Stimulated activated CD8-positive, alpha-beta memory T cell treated with anti-CD3 and anti-CD28 coated beads, Interleukin-12 subunit alpha, Interleukin-12 subunit beta, amount 100 ng/mL, for 1 hour (primary cell): ENCODE measurements at places on chromosomes 6 and 20.

DNA sequence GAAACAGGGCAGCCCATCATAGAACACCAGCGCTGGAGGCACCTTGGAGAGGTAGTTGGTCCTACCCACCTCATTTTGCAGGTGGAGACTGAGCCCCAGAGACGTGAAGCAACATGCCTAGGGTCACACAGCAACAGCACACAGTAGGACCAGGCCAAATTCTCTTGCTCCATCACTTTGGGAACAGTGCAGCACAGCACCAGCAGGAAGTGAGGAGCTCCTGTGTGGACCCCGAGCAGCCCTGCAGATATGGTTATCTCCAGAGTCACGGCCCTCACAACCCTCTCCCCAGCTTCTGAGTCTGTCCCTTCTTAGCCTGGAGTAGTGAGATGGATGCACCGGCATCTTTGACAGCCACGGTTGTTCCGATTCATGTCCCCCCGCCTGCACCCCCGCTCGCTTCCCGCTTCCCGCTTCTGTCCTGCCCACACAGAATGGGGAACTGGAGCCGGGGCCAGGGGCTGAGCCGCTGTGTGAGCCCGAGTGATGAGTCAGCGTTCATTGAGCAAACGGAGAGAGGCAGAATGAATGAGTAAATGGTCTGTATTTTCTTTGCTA lies 72.6 kb upstream of the DUSP22 start:
- DNase-seq = no peak

DNA sequence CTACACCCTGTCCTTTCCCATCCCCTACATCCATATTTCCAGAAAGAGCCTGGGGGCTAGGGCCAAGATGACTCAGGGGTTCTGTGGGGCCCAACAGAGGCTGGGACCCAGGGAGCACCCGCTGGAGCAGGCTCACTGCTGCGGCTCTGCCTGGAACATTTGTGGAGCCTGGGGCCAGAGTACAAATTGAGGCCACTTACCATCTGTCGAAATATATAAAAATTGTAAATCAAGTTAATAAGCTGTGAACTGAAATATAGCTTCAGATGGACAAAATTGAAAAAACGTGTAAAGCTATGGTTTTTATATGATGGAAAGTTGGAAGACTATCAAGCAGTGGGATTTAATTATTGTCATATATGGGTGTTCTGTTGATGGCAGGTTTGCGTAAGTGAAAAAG lies 82.9 kb upstream of the ATXN1 start:
- DNase-seq = no peak

GRCh38 chr6:53360093-53360912 lies 11.6 kb upstream of the ELOVL5 start:
- DNase-seq = no peak

- no peak for DNase-seq
These were observed 40.0 kb downstream of the CYP39A1 start for GRCh38 chr6:46612645-46613044.

DNA sequence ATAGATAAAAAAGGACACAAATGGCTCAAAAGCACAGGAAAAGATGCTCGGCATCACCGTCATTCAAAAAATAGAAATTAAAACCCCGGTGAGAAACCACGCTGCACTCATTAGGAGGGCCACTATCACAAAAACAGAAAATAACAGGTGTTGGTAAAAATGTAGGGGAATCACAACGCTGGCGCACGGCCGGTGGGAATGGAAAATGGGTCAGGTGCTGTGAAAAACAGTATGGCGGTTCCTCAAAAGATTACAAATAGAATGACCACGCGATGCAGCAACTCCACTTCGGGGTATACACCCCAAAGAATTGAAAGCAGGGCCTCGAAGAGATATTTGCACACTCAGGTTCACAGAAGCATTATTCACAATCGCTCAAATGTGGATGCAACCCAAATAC lies 28.3 kb downstream of the NPEPL1 start:
- DNase-seq = no peak

DNA sequence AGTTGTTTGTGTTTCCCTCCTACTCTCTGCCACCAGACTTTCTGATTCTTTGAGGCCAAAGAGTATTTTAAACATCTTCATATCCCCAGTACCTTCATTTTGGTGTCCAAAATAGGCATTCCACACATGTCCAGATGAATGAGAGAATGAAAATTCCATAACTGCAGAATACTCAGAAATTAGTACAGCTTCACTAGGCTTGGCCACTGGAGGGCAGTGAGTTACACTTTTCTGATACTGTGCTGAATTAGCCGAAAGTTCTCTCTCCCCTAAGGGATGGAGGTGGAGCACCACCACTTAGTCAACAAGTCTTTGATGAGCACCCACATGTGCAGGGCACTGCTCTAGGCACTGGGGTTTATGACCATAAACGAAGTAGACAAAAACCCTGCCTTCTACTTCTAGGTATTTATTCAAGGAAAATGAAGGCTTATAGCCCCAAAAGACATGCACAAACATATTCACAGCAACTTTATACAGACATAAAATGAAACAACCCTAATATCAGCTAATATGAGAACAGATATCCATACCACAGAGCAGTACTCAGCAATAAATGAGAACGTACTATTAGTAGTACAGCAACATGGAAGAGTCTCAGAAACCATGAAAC lies 46.1 kb upstream of the TMEM217 start:
- DNase-seq = no peak

DNA sequence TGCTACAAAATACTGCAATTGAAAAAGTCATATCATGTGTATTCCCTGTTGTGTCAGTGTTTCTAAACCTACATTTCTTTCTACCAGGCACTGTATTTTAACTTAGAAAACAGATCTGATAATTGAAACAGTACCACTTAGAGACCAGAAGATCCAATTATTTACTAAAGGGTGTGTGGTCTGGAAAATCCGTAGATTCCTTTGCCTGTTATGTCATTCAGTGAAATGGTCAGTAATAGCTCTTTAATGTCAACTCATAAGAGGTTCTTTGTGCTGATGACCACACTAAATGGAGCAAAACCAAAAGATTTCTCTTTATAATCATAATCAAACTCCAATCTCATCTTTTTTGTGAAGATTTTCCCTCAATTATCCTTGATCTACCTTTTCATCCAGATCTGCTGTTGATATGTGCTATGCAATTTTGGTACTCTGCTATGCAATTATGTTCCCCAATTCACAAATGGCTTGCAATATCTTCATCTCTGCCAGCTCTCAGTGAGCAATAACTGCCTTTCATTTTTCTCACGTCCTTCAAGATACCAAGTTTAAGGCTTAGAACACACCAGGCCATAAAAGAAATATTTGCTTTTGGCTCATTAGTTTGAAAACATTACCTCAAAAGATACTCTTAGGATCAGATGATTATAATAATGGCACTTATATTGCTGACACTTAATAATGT lies 165.5 kb downstream of the MOXD1 start:
- no peak for DNase-seq

DNA sequence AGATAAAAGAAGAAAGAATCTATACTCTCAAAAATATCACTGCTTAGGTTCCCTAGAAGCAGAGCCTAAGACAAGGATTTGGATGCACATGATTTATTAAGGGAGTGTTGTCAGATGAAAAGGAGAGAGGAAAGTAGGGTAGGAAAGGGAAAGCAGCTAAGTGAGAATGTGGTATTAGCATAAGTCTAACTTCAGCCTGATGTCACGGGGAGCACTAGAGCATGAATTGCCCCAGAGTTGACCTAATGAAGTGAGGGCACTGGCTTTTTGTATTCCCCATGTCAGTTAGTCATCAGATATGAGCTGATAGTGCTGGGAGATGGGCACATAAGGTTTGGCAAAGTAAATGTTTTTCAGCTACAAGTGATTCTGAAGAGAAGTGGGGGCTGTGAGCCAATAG lies 129.0 kb upstream of the THEMIS start:
- DNase-seq = no peak

DNA sequence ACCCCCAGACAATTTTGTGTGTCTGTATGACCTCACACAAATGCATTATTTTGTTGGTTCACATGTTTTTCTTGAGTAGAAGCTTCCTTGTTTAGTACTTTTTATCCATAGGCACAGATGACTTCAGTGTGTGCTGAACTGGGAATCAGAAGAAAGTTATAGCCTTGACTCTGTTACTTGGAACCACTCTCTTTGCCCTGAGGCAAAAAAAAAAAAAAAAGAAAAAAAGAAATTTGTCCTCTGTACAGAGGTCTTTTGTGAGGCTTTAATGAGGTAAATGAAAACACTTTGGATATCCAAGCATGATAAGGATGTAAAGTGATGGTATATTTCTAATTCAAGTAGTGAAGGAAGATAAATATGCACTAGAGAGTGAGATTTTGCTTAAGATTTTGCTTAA lies 51.9 kb downstream of the TRMT11 start:
- DNase-seq = no peak

DNA sequence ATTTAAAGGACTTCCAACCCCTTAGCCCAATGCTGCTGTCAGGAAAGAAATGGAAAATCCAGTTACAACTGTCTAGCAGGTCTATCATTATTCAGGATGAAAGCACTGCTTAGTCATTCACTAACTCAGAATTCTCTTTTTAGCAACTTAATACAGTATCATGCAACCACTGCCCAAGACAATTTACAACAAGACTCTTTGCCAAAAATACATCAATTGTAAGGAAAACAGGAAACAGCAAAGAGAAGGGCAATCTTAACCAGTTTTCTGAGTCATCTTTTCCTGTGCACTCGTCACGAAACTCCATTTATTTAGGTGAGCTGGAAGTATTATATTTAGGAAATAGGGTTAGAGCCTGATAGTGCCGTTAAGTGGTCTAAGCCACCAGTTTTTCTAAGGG lies 1197.7 kb upstream of the CITED2 start:
- no peak for DNase-seq

DNA sequence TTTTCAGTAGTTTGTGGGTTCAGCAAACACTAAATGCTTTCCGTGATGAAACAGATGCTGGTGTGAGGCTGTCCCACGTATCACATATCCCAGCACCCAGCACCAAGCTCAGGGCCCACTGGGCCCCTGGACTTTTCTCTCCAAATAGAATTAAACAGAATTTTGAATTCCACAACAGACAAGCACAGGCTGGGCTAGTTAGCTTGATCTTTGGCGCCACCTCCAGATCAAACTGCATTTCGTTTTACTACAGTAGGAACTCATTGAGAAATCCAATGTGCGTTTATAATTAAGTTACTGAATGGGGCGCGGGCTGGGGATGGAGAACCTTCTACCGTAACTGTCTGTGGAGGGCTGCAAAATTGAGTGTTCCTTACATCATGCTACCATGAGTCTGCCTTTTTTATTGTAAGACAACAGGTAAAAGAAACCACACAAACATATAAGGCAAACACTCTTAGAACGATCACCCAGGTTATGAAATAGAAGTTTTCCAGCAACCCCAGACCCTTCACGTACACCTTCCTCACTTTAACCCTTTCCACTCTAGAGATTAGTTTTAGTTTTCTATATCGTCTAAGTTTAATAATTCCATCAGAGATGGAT lies 107.8 kb downstream of the ZFP64 start:
- peak; percentile 21 for DNase-seq

DNA sequence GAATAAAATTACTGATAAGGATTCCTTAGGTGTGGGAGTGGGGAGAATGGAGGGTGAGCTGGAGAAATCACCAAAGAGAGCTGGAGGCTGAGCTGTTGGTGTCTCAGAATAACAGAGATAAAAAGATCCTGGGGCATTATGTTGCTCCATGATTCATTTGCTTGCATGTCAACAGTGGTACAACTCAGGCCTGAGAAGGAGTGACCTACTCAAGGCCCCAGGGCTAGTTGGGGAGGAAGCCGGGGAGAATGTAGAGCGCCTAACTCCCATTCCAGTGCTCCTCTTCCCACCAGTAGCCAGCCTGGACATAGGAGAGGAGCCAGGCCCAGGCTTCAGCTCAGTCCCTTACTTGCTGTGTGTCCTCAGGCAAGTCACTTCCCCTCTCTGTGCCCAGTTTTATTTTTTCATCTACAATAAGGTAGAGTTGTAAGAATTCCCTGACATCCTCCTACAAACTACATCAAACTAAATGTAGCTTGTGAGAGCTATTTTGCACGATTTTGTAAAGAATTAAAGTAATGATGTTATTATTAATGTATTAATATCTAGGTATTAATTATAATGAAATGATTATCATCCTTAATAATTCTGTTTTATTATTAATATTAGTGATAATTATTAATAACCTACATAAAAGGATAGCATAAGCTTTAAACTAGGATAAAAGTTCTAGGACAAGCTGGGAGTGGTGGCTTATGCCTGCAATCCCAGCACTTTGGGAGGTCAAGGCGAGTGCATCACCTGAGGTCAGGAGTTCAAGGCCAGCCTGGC lies 250.9 kb upstream of the SULF2 start:
- DNase-seq = no peak

DNA sequence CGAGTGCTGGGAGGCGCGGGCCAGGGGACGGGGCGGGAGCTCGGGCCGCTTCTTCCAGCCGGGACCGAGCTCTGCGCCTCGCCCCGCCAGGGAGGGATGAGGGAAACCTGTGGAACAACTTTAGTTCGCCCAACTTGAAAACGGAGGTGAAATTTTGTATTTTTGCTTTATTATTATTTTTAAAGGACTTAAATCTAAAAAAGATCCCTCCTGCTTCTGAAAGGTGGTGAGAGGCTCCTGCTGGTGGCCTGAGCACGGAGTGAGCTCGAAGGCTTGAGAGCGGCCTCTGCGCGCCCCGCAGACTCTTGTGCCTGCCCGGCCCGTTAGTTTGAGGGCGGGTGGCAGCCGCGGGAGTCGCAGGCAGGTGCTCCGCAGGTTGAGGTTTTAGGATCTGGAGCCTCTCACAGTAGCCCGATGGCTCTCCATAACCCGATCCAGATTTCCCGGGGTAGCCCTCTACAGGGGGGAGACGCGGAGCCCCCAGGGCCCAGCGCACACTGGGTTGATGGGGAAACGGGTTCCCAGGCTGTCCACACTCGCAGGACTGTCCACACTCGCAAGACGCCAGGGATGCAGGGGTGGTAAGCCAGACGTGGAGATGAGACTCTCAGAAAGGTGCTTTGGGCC lies 46.2 kb upstream of the SUPT3H start:
- no peak for DNase-seq

GRCh38 chr6:1007159-1007558 lies 304.7 kb upstream of the FOXQ1 start:
- DNase-seq = no peak

- DNase-seq = no peak
These were observed 864 bp upstream of the PKIG start for GRCh38 chr20:44581515-44581914.

DNA sequence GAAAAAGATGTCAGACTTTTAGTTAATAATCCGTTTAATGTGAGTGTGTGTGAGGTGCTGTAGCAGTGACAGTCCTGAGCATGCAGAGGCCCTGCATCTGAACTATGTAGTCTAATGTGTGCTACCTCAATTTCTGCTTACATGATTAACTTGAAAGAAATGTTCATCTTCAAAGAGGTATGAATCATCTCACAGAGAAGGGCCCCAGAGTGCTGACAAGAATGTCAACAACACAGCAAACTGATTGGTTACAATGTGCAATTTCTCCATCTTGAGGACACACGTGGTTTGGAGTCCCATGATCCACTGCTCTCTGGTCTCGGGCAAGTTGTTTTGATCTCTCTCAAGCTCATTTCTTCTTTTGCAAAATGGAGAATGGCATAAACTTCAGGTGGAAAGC lies 61.7 kb upstream of the EMILIN3 start:
- no peak for DNase-seq

DNA sequence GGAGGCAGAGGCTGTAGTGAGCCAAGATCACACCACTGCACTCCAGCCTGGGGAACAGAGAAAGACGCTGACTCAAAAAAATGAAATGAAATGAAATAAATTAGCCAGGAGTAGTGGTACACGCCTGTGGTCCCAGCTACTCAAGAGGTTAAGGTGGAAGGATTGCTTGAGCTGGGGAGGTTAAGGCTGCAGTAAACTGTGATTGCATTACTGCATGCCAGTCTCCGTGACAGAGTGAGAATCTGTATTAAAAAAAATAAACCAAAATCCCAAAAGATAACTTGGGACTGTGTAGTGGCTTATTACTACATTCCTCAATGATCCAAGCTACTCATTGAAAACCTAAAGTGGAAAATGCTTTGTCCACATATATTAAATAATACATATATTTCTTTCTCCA lies 87.0 kb downstream of the SGK1 start:
- no peak for DNase-seq
